ENCODE measurements at places on chromosomes 1 and 21.

DNA sequence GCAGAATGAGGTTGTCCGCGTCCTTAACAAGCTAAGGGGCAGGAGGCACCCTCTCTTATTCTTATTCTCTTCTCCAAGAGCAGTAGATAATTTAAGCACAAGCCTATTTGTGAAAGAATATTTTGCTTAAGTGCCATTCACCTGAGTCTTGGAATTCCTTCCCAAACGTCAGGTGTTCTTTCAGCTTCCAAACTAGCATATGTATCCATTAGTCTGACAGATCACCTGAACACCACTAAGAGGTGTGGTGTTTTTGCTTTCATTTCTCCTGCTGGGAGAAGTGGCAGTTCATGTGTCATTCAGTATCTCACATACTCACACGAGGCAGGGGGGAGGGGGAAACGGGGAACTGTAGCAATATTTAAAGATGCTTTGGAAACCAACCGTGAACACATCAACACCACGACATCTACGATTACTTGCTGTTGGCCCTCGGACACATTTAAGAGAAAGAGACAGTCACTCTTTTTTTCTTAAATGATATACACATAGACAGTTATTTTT, 45.5 kb upstream of the RBM15 start:
- DNase-seq: no peak

DNA sequence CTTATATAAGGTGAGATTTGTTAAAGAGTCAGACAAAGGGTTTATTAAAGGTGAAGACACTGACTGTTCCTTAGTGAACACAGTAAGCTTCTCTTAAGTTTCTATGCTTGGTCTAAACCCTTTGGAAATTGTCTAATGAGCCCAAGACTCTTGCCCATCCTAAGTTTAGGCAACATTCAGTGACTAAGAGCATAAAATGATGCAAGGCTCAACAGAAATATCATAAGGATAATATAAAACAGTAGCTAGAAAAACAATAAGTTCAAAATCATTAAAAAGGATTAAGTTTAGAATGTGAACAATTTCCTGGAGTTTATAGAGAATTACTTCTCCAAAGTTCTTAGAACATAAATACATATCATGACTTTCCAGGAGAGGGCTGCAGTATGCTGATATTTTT, 108.9 kb upstream of the PDC start:
- no peak for DNase-seq

- DNase-seq: no peak
Observed at GRCh38 chr1:115529216-115529897, 112.4 kb upstream of the VANGL1 start.

GRCh38 chr1:50481142-50481736, 58.0 kb upstream of the DMRTA2 start:
- no peak for DNase-seq

GRCh38 chr1:156538711-156539440, 33.5 kb downstream of the IQGAP3 start:
- no peak for DNase-seq

- no peak for DNase-seq
Observed at GRCh38 chr1:25219661-25220251, 12.5 kb downstream of the SYF2 start.

- DNase-seq: no peak
Observed at GRCh38 chr1:103516693-103517092, 8.8 kb upstream of the RNPC3 start.

GRCh38 chr21:42266971-42267556, 48.1 kb downstream of the ABCG1 start:
- no peak for DNase-seq

DNA sequence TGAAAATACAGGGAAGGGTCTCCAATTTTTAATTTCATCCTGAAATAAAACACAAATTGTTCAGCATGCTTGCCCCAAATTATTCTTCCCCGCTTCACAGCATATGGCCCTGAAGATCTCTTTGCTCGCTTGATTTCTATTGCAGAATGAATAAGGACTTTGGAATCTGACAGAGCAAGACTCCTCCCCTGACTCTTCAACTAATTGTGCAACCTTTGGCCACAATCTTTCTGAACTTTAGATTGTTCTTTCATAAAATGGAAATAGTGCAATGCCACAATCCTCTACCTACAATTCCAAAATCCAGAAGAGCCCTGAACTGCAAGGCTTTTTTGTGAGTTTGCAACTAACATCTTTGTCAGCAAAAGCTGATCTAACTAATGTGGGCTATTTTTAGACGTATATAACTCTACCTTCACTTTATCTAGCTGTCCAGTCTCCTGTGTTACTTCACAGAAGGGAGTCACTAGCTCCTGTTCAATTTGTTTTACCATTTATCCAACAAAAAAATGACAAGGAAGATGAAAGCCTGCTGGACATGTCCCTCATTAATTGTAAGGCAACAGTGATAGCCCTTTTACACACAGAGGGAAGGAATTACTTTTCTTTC, 13.4 kb downstream of the RNASEL start:
- DNase-seq: no peak

DNA sequence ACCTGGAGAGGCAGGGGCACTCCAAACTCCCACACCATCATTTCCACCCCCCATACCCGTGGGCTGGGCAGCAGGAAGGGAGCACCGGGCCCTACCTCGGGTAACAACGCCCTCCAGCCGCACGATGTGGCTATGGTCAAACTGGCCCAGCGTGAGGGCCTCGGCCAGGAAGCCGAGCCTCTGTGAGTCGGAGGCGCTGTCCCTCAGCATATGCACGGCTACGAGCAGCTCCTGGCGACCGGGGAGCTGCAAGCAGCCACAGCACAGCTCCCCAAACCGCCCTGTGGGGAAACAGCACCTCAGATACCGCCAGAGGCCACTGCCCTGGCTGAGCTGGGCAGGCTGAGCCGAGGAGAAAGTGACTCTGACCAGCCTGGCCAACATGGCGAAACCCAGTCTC, 29.2 kb downstream of the CDCA8 start:
- DNase-seq: no peak

DNA sequence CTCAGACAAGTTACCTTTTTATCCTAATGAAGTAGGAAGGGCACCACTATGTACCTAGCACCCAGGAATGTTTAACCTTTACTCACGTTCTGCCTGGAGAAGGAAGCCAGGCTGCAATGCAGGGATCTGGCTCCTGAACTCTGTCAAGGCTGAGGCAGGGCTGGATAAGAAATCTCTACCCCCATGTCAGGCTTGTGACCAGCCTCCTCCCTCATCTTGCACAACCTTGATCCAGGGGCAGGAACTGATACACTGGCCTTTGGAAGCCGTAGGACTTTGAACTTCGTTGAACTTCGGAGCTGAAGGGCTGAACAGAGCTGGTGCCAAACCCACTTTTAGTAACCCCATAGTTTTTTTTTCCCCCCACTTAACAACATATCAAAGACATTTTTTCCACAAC, 8.0 kb upstream of the AKR1A1 start:
- DNase-seq: no peak

DNA sequence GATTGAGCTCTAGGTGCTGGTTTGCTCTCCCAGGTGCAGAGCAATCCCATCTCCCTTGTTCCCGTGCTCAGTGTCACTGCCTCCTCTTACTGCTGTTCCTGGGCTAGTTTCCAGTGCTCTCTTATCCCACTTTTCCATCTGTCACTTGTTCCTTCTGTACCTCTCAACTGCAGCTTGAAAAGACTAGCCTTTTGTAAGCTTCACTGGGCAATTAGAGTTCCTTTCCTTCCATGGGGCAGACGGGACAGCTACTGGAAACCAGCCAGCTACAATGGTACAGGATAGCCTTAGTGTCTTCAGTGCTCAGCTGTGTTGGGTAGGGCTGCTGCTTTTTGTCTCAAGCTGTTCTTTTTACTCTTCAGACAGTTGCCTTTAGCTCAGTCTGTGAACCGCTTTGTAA, 31.6 kb downstream of the AGT start:
- DNase-seq: no peak

DNA sequence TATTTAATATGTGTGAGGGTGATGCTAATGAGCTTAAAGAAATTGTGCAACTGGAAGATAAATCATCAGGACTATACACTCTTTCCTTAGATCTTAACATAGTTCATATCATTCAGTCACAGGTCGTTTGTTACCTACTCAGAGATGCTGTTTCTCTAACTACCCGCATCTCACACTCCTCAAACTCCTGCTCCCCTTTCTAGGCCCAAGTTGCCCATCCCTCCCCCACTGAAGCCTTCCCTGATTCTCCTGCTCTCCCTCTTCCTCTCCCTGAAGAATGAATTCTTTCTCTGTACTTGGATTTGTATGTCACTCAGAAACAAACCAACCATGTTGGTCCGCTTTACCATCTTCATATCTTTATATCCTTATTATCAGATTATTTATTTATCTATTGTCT, 9.1 kb downstream of the SH3GLB1 start:
- DNase-seq: no peak

GRCh38 chr1:58839147-58839795, 55.4 kb upstream of the JUN start:
- no peak for DNase-seq

GRCh38 chr1:214289574-214290272, 8.8 kb downstream of the SMYD2 start:
- DNase-seq: no peak

- DNase-seq: no peak
Observed at GRCh38 chr1:225635649-225636048, 17.3 kb downstream of the ENAH start.

DNA sequence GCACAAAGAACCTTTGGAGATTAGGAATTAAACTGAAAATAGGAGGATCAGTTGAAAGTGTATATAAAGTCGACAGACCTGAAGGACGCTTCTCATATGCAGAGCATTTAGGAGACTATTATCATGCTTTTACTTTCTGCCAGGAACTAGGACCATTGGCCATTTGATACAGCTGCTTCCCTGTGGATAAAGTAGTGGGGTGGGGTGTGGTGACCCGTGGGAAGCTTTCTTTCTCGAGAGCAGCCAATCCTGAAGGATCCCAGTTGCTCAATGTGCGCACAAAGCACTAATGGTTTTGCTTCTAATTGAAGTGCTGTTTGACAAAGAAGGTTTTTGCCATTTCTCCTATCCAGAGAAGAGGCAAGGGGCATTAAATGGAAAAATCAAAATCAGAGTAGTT, 14.9 kb upstream of the CD55 start:
- DNase-seq: no peak

DNA sequence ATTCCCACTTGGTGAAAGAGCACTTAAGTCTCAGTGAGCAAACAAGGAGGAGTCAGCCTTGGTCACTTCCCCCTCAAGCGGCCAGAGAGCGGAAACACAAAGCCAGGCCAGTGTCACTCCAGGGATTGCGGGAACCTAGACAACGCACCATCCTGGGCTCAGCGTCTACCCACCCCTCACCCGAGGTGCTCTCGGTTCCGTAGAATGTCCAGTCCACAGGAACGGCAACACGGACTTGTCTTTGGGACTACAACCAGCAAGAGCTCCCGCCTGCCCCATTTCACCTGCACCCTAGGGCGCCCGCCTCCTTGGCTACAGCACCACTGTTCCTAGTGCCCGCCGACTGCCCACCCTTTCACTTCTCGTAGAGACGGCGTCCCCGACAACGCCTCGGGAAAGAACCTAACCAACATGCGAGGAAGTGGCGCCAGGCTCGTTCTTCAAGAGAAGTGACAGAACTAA, 509 bp downstream of the GDAP2 start:
- peak; percentile 5 for DNase-seq

DNA sequence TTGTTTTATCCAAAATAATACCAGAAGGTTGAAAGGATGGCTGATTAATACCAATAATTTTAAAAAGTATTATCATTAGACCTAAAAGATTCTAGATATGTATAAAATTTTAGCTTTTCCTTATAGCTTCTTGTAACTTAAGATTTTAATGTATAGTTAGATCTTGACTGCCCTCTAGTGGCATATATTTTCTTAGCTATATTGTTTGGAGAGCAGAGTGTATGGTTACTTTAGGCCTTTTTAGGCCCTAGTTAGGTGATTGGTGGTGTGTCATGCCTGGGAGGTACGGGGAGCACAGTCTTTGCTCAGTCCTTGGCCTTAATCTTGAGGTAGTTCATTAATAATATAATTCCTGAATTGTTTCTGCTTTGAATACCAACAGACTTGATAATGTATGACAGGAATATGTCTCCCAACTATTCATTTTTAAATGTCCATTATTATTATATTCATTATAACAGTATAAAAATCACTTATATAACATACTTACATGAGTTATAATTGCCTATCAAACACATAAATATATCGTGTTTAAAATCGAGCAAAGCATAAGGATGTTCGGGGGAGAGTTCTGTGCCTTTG, 328.4 kb downstream of the ZP4 start:
- no peak for DNase-seq

- no peak for DNase-seq
Observed at GRCh38 chr1:44472620-44473525, 67.8 kb downstream of the RNF220 start.

DNA sequence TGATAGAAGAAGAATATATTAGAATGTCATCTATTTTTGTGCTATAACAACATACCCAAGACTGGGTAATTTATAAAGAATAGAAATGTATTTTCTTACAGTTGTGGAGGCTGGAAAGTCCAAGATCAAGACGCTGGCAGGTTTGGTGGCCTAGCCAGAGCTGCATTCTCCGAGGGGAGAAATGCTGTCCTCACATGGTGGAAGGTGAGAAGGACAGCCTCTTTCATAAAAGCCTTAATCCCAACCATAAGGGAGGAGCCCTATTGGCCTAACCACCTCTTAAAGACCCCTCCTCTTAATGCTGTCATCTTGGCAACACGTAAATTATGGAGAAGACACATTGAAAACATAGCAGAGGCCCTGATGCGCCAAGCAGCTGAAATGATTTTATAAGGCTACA, 60.1 kb upstream of the KAZN start:
- DNase-seq: no peak

DNA sequence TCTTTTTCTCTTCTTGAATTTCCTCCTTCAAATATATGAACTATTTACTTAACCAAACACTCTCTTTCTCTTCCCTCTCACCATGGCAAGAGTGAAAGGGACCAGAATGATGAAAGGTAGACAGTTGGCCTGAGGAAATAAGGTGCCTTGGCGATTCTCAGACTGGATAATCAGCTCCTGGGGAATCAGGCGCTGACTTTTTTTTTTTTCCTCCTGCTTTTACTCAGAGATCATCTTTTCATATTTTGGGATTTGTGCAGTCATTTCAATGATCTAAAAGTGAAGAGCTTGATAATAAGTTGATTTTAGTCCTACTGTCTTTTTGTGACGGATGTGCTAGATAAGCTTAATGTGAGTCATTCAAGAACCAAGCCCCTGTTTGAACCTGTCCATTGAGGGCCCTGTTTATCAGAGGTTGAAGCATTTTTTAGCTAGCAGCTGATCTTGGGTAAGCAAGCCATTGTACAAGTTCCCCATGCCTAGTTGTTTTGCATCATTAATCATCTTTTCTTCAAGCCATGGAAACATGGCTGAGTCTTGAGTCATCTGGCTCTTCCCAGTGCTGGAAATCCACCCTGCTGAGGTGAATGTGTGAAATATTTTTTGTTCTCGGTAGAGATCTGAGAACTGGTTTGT, 40.8 kb downstream of the ITSN1 start:
- no peak for DNase-seq

DNA sequence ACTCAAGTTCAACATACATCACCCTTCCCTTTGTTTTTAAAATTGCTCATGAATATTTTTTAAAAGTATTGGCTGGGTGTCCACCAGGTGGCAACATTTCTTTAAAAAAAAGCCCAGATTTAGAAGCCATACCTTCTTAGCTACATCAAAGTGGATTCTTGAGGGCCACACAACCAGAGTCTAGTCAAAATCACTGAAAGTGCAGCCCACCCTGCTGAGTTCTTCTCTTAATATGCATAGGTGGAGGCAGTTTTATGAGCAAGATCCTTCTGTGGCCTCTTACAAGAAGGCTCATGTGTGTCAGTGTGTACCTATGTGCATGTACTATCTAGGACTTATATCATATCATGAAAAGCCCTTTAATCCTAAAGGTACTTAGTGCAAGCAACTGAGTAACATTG, 16.9 kb upstream of the GNG12 start:
- no peak for DNase-seq

- DNase-seq: no peak
Observed at GRCh38 chr1:223394242-223394641, 1.0 kb downstream of the CCDC185 start.

All from stimulated activated CD8-positive, alpha-beta memory T cell treated with anti-CD3 and anti-CD28 coated beads, Interleukin-2, amount 100 ng/mL, for 1 hour (primary cell).